ENCODE measurements at places on chromosomes 11 and 22.
A peak's percentile ranks its signal among the peaks of the same experiment; 100 is the strongest.

DNA sequence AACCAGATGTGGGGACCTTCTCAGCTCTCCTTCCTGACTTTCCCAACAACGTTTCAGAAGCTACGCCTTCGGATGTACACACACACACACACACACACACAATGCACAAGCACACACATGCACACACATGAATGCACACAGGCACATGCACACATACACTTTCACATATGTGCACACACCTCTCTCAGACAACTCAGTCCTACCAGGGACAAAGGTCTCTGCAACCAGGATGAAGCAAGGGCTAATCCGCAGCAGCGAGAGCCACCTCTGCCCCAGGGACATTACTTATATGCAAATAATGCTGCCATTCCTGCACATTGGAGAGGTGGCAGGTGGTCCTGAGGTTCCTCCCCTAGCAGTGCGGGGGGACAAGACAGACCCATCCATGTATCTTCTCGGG lies 27.4 kb upstream of the LINC01488 start:
- no peak for DNase-seq

GRCh38 chr22:20918663-20919218 lies 1.5 kb downstream of the CRKL start:
- no peak for DNase-seq

DNA sequence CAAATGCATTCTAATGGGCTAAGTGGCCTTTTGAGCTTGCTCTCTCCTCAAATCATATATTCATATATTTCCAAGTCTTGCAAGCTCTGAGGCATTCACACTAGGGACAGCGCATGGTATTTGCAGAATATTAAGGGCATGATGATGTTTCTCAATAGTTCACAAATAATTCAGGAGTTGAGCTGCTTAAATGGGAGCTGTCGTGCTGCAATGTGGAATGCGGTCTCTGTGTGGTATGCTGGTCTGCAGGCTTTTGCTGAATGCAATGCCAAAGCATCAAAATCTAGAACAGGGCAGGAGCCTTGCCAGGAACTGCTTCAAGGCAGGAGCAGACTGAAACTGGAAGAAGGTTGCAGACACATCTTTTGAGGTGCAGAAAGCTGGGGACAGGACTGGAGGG lies 1060.0 kb downstream of the TBC1D22A start:
- DNase-seq, result no peak

- no peak for DNase-seq
These were observed 11.8 kb downstream of the SMPD1 start for GRCh38 chr11:6402061-6402470.

GRCh38 chr11:125370561-125371389 lies 125.3 kb downstream of the FEZ1 start:
- peak; percentile 55 for DNase-seq

DNA sequence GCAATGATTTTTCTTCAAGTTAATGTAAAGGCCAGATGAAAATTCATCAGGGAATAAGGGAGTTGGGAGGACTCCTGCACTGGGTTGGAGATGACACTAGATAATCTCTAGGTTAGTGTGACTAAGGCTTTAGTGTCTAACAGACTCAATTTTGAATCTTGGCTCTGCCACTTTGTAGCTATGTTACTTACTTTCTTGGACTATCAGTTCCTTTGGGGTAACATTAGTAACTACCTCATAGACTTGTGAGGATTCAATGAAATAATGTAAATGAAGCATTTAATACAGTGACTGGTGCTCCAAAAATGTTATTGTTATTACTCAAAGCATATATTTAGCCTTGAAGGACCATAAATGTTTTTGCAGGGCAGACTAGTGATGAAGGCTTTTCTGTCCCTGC lies 9.6 kb upstream of the CCDC89 start:
- DNase-seq, result no peak

GRCh38 chr22:31611061-31611760 lies 50.8 kb downstream of the PISD start:
- DNase-seq, result no peak

- no peak for DNase-seq
These were observed 5.3 kb downstream of the CD44 start for GRCh38 chr11:35144136-35144741.

DNA sequence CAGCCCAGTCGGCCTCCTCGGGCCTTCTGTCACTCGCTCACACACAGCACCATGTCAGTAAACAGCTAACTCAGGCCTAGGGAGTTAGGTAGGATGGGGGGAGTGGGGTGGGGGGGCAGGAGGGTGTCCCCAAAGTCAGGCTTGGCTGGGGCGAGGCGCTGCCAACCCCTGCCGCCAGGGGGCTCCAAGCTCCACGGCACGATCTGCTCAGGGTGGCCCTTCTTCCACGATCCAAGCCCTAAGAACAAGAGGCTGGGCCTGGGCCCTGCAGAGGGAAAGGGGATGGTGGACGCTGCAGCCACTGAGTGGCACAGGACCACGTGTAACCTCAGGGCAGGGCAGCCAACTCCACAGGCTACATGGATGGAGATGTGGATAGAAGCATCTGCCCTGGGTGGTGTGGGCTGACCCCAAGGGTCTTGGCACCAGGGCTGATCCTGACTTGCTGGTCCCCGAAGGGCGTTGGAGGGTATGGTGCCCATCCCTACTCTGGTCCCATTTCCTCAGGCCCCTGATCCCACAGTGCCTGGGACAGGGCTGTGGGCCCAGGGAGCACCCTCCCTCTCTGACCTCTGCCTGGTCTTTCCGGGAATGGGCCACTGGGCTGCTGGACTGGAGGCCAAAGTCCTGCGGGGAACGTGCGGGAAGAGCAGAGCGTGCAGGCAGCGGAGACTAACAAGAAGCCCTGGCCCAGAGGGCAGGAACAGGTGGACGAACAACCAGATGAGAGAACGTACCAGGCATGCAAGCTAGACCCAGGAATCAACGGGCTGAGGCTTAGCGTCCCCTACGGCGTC lies 29.1 kb upstream of the TXNRD2 start:
- peak; percentile 57 for DNase-seq

DNA sequence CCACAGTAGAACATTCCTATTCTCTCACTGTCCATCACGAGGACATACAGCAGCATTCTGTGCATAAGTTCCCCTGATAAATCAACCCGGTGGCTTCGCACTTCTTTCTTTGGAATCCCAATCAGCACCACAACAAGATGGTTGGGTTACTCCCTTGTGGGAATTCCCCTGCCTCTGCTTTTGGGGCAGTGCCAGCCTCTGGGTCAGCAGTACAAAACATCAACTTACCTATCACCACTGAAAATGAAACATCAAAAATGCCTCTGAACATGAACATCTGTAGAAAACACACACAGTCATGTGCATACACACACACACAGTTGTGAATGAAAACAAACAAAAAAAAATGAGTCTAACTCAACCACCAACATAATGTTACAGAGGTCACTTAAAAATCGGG lies 79.3 kb downstream of the KCNA4 start:
- no peak for DNase-seq

- no peak for DNase-seq
These were observed 55.7 kb upstream of the PICALM start for GRCh38 chr11:86124251-86125233.

- DNase-seq, result no peak
These were observed 10.9 kb upstream of the MFNG start for GRCh38 chr22:37497062-37497599.

- no peak for DNase-seq
These were observed 24.1 kb downstream of the SIK3 start for GRCh38 chr11:117074119-117074518.

DNA sequence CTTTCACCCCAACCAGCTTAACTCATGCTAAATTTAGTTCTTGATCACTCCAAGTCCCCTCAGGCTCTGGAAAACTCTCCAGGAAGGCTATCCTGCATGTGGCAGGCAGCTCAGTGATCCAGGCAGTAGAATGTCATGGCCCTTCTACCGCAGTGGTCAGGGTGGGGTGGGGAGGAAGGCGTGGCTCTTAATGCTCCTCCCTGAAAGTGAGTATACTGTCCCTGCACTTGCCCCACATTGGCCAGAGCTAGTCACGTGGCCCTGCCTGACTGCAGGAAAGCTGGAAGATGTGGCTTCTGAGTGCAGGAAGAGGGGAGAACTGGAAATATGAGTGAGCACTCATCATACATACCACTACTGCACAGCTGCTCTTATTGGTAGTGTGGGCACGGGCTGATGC lies 102.1 kb downstream of the GRAMD1B start:
- DNase-seq, result no peak

GRCh38 chr11:114571712-114572111 lies 12.0 kb upstream of the NXPE1 start:
- no peak for DNase-seq

DNA sequence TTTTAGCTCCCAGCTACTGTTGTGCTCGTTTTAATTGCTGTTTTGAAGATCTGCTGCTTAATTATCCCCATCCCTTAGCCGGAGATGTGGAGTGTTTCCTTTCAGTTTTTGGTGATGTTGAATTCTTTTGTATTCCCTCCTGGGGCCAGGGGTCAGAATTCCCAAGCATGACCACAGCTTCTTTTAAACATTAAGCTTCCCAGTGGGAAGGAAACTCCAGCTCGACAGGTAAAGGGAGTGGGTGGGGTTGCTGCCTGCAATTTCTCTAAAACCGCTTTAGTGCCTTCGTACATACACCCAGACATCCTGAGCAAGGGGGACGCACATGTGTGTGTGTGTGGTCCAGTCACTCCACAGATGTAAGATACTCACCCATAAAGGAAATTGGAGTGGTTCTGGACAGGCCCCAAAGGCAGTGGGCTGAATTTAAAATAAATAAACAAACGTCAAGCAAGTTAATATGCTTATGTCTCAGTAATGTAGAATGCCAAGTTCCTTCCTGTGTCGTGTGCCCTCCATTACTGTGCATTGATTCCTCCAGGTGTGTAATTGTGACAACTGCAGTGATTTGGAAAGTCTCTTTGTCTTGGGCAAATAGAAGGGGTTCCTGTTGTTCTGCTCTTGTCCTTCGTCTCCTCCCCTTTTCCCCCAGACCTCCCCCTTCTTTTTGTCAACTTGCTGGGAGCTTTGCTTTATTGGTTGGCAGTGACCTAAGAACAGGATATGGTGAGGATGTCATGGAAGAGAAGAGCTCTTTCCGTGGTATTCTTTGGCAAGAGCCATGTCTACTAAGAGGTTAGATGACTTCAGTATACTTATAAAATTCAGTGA lies 19.2 kb upstream of the ADSL start:
- no peak for DNase-seq

DNA sequence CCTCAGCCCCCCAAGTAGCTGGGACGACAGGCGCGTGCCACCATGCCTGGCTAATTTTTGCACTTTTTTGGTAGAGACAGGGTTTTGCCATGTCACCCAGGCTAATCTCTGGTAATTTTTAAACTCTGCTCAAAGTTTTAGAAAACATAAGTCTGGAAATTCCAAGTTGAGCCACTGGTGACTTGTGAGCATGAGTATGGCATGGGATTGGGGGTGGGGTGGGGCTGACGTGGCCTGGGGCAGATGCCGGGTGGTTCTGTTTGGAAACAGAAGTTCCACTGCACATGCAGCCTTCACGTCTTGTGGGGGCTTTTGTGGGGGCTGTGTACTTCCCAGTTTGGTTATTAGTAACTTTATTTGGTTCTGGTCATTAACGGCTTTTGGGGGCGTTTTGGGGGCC lies 67.3 kb downstream of the PTPRJ start:
- no peak for DNase-seq

- DNase-seq, result no peak
These were observed 260.8 kb downstream of the LARGE1 start for GRCh38 chr22:33659448-33659847.

DNA sequence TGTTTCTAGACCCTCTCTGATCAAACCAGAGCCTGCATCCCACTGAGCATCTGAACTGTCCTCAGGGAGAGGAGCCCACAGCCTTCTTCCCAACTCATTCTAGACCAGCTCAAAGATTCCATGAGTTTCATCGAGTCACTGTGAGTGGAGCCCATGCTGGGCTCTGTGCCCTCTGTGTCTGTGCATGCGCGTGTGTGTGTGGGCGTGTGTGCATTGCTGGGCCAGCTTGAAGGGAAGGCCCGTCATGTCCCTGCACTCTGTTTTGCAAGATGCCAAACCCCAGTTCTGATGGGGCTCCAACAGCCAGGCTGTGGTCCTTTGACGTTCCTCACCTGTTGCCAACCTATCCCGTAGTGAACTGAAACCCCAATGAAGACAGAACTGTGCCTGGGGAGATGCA lies 7.1 kb downstream of the MPEG1 start:
- DNase-seq, result no peak

DNA sequence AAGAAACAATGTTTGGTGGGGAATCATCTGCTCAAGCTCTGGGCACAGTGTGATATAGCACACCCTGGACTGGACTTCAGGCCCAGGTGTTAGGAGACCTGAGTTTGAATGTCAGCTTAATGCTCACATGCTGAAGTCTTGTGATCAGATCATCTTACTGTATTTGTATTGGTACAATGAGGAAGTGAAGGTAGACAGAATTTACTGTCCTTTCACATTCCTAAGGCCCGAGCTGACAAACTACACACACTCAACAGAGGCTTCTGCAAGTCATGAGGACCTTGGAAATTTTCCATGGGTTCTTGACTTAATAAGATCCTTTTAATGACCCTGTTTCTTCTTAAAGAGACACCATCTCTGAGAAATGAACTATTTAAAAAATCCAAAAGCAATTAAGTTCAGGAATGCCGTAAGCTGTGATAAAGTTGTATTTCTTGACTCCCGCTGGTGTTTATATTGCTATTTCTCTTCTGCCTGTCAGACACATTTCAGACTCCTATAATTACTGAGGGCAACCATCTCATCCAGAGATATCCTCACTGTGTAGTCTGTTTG lies 802.0 kb downstream of the DLG2 start:
- DNase-seq, result no peak

DNA sequence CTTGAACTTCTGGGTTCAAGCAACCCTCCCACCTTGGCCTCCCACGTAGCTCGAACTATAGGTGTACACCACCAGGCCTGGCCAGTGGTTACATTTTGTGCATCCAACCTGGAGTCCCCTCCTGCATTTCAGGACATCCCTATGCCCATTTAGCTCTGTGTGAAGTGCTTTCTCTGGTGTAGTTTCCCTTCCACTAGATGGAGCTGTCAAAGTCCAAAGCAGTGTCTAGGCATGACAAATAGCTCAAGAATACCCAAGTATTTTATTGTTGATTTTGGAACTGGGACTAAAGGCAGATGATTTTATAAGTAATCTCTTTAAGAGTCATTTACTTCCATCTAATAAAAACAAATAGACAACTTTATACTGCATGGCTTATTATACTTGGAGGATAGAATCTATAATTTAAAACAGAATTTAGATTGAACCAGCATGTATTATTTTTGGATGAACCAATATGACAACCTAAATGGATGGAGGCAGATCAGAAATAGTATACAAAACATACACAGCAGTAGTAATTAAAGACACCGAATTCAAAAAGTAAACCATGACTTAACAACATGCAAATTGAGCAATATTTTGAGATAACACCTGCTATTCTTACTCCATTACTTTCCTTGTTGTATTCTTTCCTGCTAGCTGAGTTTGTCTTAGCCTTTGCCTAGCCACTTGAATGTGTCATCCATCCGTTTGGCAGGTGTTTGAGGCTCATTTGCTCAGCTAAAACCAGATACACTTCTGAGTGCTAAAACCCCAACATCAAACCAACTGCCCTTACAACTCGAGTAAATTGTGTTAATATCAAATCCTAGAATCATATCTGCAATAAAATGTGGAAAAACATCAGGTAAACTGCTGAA lies 37.7 kb downstream of the EIF4ENIF1 start:
- no peak for DNase-seq
